ENCODE measurements at places on chromosomes 2 and 18. TPM values are rescaled to one million over a fixed set of nuclear protein-coding genes. Genes with fewer than 3 reads are reported as not detected.
A peak's percentile ranks its signal among the peaks of the same experiment; 100 is the strongest.

DNA sequence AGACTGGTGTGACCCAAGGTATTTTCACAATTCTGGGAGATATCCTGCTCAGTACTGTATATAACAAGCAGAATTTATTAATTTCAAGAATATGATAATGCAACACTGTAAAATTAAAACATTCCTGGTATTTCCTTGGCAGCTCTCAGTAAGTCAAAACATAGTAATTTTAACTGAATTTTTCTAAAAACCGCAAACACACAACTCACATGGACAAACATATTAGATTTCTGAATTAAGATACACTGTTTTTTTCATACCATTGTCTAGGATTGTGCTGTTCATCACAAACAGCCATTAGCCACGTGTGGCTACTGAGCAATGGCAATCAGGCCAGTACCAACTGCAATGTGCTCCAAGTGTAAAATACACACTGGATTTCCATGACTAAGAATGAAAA is 29.6 kb downstream of the LPIN2 start:
- DNase-seq: no peak

GRCh38 chr2:100924520-100925451 is 77.3 kb upstream of the RPL31 start:
- DNase-seq: no peak

DNA sequence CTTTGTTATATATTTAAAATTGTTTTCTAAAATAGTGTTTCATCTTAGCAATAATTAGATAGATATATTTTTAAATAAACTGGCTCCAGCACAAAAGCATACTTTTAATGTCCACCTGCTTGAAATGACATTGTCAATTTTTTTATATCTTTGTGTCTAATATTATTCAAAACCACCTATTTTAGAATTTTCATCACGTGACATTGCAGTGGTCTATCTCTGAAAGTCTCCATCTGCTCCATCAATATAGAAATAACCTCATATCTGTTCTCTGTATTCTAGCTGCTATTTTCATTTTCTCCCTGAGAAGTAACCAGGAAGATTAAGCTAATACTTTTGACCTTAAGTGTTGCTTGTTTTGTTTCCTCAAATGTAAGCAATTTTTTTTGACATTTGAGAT is 248.0 kb upstream of the CNTNAP5 start:
- DNase-seq: no peak

- no peak for DNase-seq
Observed at GRCh38 chr18:5975111-5976002, 80.0 kb upstream of the TMEM200C start.

GRCh38 chr2:199459286-199460100 is 1.8 kb upstream of the SATB2 start:
- peak; percentile 87 for DNase-seq

DNA sequence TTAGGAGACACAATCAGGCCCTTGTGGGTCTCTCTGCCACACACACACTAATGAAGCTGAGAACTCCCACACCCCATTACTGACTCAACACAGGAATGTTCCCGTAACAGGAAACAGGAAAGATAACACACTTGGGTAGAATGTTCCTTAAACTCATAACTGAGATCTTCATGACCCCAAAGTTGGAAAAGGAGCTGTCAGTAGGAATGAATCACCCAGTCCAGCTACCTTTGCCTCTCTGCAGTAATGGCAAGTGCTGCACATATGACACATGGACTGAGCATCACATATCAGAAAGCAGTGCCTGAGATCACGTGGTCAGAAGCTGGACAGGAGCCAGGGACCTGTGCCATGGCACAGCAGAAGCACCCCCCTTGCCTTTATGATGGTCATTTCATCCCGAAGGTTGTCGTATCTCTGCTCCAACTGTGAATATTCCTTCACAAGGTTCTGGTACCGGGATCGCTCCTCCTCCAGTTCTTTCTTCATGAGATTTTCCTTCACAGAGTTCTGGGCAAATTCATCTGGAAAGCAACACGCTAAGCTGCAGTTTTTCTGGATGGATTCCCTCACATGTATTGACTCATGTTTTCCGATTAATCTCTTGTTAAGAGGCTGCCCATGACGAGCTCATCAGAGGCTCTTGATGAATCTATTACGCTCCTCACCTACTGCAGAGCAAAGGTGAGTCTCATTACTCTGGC is 65.4 kb upstream of the ACAA2 start:
- no peak for DNase-seq

- no peak for DNase-seq
Observed at GRCh38 chr2:235951982-235952381, 216.2 kb downstream of the GBX2 start.

DNA sequence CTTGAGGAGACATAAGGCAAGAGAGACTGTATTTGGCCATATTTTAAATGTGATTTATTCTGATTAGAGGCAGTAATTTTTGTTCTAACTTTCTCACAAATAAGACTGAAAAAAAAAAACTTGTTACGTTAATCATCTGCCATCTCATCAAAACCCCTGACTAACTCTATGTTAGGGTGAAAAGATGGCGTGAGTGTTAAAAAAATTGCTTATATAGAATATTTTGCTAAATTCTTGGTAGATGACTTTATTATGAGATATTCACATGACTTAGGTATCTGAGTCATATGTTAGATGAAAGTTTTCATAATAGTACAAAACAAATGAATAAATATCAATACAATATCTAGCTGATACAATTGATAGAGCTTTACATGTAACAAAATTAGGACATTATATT is 1508.7 kb upstream of the TMEFF2 start:
- no peak for DNase-seq

DNA sequence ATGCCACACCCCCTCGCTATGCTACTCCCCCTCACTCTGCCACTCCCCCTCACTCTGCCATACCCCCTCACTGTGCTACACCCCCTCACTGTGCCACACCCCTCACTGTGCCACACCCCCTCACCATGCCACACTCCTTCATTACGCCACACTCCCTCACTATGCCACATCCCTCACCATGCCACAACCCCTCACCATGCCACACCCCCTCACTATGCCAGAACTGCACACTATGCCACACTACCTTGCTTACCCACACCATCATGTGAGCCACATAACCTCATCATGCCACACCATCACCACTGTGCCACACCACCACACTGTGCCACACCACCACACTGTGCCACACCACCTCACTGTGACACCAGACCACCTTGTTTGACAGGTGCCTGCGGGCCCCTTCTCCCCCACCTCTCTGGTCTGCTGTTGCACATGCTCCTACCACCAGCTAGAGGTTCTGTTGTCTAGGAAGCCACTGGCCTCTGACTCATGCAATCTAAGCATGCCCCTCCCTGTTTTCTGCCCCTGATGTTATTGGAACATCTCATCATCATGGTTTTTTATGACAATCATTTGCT is 22.0 kb downstream of the MARCHF4 start:
- no peak for DNase-seq

DNA sequence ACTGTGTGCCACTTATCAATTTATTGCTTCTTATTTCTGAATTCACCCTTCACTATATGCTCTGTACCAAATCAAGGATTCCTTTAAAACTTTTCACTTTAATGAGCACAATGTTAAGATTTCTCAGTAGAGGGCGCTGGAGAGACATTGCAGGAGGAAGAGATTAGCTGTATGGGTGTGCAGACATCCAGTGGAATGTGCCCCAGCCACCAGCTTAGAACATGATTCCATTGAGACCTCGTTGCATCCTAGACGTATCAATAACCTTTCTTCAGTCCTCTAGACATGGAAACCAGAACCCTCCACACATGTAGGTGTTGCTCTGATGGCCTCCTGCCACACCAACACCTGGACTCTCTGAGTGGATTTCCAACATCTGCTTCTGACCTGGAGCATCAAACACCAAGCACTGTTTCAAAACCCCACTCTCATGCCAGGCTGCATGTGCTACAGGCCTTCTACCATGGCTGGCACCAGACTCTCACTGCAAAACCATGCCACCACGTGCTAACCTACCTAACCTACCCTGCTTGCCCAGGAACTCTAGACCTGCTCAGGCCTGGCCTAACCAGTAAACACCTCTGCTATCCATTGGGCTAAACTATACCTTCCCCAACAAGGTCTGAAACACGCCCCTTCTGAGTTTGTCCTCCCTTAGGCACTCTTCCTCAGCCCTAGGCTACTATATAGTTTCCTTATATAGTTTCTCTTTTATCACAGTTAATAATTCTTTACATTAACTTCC is 633.2 kb upstream of the PKDCC start:
- no peak for DNase-seq

GRCh38 chr2:129492548-129492947 is 486.9 kb upstream of the RAB6C start:
- no peak for DNase-seq

The FSHR gene
- polyA plus RNA-seq: not detected

The SCN7A gene
- 14.5 TPM for polyA plus RNA-seq

The NAT8 gene
- 23.7 TPM for polyA plus RNA-seq

The UPP2 gene
- polyA plus RNA-seq: 13.5 TPM

All from right renal pelvis (tissue), 4 donors.